Stimulated activated CD4-positive, alpha-beta T cell treated with anti-CD3 and anti-CD28 coated beads, Interleukin-2, amount 100 ng/mL, for 48 hours (primary cell): ENCODE measurements at places on chromosomes 2 and 18.

- no peak for DNase-seq
These were observed 119.6 kb upstream of the OTOS start for GRCh38 chr2:240259924-240260529.

DNA sequence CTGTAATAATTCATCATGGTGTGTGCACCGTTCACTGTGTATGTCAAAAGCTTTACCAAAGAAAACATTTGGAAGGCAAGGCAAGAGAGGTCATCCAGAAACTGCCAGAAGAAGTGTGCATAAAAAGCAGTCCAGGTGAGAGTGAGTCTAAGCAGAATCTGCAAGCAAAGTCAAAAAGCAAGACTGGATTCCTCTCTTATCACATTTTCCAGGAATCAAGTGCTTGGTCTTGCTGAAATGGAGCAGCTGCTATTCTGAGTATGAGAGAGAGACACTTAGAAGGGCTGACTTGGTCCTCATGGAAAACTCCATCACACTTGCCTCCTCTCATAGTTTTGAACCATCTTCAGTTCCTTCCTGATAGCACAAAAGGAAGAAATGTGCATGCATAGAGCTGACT, 231.3 kb downstream of the ANAPC1 start:
- no peak for DNase-seq

GRCh38 chr2:162044586-162044985, 29.4 kb downstream of the DPP4 start:
- no peak for DNase-seq

DNA sequence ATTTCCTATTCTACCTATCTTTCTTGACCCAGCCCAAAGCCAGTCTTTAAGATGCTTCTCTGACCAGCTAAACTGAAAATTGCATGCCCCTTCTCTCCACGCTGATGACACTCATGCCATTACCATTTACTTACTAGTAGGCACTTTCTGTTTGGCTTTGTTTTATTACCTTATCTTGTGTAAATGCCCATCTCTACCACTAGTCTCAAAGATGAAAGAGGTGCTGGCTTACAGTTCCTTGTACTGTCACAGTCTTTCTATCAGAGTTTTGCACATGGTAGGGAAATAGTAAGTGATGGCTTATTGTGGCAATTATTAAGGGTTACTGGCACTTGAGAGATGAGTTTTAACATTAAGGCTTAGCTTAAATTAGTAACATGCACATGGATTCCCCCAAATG, 352.1 kb downstream of the RBM43 start:
- DNase-seq: no peak

- DNase-seq: no peak
These were observed 51.7 kb downstream of the SOS1 start for GRCh38 chr2:39069136-39069515.

DNA sequence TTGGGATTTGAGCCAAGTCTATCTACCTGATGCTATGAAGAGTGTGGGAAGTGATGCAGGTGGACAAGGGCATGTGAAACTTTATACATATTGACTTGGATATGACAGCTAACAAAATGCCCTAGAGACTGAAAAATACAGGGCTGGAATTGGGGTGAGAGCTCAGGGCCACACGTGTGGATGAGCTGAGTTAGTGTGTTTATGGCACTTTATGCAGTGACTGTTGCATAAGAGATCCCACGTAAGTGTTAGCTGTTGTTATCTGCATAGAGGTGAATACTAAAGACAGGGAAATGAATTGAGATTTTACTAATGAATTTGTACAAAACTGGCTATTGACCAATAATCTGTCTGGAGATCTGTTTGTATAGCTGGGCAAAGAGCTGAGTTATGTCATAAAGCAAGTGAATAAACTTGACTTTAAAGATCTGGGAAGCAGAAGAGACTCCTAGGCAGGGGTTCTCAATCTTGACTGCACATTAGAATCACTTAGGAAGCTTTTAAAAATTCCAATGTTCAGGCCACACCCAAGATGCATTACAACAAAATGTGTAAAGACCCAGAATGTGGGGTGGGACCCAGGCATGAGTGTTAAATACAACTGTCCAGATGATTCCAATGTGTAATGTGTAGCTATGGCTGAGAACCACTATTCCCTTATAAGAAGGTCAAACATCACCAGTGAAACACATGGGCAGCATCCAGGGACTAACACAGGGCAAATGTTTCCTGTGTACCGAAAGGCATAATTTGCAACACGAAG, 74.2 kb upstream of the STK17B start:
- DNase-seq: no peak

DNA sequence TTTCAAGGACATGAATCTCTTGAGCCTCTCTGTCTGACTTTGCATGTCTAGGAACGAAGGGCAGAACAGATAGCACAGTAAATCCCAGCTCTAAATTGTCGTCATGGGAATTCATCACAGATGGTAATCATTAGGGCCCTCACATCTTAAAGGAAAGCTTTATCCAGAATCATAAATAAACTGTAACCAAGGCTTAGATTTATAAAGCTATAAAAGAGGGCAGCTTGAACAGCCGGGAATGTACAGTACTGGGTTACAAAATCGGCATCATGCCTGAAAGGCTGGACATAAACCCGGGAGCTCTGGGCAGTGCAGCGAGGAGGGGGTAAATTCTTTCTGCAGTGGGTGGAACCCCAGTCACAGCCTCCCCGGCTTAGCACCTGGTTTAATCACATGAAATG, 144.4 kb downstream of the GFPT1 start:
- DNase-seq: no peak
